ENCODE measurements at places on chromosomes 4 and X.

DNA sequence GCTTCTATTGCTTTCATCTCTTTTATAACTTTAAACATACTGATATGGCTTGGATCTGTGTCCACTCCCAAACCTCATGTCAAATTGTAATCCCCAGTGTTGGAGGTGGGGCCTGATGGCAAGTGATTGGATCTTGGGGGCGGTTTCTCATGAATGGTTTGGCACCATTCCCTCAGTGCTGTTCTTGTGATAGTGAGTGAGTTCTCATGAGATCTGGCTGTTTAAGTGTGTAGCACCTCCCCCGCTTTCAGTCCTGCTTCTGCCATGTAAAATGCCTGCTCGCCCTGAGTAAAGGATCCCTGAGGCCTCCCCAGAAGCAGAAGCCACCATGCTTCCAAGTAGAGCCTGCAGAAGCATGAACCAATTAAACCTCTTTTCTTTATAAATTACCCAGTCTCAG lies 17.7 kb downstream of the MND1 start:
- DNase-seq = no peak

DNA sequence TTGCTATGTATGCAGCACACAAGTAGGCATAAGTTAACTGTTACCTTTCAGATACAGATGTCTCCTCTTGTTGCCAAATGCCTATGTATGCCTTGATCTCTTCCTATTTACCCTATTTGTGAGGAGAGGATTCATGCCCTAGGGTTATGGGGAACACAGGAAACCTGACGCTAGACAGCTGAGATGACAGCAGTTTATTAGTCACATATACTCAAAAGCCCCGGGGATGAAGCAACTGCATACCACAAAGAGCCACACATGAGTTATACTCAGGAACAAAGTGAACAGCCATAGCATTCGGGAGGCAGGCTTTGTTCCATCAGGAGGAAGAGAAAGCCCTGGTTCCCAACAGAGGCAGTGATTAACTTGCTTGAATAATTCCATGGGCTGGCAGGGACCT lies 1011.7 kb upstream of the PCDH7 start:
- no peak for DNase-seq

DNA sequence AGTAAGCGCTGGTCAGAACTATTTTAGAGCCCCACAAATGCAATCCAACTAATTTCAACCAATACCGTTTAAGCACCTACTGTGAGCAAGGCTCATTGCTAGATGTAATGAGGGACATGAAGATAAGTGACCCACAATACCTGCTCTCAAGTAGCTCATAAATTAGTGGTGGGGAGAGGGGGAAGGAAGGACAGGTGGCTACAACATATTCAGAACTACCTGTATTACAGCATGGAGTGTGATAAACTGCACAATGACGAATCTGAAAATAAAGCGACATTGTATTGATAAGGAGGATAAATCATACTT lies 311.6 kb upstream of the DIAPH2 start:
- no peak for DNase-seq

GRCh38 chrX:17527922-17528321 lies 152.9 kb downstream of the NHS start:
- DNase-seq = no peak

DNA sequence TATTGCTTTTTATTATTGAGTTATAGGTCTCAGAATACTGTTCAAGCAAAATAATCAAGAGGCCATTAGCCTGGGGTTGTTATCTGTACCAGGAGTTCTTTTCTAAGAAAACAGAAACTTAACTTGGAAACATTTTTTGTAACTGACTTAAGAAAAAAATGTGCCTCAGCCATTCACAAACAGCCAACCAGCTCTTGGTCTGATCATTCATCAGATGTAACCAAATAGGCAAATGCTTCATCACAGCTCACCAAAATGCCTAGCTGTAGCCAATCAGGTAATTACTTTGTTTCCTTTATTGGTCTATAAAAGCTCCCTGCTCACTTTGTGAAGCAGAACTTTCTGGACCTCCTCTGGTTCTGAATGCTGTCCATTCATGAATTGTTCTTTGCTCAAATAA lies 387.7 kb downstream of the FAT4 start:
- DNase-seq = no peak

- DNase-seq = no peak
These were observed 53.9 kb downstream of the CPZ start for GRCh38 chr4:8646296-8647093.

DNA sequence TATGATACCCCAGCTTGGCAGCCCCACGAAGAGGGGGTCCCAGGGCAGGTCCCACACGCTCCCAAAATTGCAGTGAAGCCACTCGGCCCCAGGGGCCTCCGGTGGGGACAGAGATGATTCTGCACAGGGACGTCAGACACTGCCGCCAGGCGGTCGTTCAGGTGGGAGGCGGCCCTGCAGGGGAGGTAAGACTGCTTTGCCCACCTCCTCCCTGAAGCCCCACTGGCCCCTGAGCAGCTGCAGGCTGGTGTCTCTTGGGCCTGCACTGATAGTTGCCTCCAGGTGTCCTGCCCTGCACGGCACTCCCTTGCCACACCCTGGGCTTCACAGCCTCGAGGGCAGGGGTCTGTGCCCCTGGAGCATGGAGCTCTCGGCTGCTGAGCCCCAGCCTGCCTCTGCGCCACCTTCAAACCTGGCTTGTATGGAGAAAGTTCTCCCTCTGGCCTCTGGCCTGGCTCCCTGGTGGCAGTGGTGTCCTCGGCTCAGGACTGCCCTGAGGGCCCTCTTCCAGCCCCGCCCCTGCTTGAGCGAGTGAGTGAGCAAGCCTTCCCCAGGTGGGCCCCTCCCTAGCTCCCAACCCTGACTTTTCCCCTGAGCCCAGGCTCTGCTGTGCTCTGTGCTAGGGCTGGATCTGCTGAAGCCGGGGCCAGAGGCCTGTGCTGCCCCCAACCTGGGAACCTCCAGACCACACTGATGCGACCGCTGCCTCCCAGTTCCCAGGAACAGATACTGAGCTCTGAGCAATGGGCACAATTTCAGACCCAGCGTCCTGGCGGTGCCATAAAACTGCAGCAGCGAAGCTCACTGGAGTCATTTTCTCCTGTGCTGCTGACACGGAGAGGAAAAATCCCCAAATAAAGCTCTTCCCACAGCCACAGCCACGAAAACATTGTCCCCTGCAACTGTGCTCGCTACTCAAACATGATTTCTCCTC lies 16.1 kb downstream of the ADRA2C start:
- DNase-seq = no peak

DNA sequence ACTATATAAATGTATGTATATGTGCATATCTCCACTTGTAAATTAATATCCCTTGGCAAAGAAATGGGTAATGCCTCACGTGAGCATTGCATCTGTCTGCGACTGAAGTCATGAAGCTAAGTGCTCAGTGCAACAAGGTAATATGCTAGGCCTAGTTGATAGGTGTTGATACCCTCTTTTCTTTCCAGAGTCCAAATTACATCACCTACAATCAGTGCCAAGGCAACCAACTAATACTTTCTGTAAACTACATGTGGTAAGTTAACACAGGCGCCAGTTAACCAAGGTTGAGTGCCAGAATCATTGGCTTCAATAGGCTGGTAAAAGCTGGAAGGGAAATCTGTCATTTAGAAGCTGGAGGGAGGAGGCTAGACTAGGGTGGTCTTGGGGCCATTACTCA lies 41.1 kb downstream of the GPM6B start:
- no peak for DNase-seq

GRCh38 chr4:4859799-4860599 lies 534 bp downstream of the MSX1 start:
- DNase-seq = no peak

DNA sequence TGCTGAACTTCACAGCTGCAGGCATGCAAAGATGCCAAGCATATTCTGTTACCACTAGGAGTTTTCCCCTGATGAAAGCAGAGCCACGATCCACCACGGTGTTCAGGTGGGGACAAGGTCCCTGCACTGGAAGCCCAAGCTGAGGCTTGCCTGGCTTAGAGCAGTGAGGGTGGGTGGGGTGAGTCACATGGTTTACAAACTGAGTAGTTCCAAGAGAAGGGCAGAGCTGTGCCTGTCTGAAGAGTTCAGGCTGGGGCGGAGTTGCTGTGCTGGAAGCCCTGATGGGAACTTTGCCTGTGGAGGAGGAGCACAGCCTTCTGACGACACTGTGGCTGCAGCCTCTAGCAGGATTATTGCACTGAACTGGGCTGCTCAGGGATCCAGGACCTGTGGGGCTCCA lies 45.5 kb downstream of the FAM9B start:
- DNase-seq = no peak

DNA sequence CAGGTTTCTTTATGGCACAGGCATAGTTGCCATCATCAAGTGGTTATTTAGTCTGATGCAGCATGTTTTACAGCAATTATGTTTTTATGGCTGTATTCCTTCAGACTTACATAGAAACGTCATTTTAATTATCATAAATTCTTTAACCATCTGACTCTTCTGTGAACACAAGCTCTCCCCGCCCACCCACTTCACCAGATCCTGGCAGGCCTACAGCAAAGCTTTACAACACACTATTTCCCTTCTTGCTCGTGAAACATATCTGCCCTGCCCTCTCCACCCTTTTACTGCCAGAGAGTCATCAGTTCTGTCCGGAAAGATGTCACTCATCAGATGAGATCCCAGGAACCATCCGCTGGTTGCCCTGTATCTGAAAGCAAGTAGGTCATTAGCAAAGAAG lies 120.5 kb downstream of the HS6ST2 start:
- DNase-seq = no peak

DNA sequence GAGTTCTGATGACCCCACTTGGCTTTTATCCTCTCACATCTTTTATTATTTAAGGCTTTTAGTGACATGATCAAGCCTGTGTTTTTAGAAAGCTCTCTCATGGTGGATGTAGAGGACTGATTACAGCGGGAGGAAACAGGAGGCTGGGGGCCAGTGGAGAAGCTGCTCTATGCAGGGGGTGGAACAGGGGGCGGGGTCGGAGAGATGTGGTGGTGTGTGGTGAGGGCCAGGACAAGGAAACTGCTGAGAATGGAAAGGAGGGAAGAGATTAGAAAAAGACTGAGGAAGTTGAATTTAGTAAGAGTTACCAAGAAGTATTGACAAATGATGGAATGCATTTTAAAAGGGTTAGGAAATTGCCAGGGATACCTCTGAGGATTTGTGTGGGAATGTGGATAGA lies 292.2 kb downstream of the ZIC3 start:
- DNase-seq = no peak

DNA sequence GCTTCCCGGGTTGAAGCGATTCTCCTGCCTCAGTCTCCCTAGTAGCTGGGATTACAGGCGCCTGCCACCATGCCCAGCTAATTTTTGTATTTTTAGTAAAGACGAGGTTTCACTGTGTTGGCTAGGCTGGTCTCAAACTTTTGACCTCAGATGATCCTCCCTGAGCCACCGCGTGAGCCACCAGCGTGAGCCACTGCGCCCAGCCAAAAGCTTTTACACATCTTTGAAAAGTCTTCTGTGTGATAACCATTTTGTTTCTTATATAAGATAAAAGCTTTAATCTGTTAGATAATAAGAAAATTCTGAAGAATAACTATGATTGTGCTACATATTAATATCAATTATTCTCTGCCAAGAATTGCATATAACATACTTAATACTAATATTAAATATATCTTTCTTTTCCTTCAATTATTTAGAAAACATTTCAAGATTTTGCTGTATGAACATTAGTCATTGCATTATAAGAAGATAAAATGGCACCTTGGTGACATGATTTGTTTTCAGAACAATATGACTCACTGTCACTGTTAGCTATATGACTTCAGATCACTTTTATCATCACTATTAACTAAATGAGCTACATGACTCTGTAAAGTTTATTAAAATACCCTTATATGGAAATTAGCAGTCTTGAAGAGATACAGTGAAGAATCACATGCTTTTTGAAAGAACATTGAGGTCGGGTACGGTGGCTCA lies 33.4 kb downstream of the RUFY3 start:
- no peak for DNase-seq

DNA sequence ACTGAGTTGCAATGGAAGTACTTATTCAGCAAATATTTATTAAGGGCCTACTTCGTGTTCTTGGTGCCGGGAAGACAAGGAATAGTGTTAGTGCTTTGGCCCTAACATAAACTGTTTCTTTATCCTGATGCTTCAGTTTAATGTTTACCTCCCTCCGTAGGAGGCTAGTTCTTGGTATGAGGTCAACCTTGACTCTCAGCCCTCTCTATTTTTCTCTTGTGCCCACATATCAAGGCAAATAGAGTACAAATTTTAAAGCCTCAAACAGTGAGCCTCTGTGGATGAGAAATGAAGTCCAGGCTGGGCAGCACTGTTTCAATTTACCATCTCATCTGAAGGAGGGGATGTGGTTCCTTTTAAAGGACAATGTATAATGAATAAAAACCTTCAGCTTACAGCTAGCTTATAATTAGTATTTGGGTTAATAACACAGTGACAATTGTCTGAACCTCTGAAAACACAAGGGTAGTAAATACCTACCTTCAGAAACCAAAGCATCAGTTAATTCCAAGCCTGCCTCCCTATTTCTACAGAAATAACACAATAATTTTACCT lies 68.5 kb downstream of the SH3RF1 start:
- DNase-seq = no peak

DNA sequence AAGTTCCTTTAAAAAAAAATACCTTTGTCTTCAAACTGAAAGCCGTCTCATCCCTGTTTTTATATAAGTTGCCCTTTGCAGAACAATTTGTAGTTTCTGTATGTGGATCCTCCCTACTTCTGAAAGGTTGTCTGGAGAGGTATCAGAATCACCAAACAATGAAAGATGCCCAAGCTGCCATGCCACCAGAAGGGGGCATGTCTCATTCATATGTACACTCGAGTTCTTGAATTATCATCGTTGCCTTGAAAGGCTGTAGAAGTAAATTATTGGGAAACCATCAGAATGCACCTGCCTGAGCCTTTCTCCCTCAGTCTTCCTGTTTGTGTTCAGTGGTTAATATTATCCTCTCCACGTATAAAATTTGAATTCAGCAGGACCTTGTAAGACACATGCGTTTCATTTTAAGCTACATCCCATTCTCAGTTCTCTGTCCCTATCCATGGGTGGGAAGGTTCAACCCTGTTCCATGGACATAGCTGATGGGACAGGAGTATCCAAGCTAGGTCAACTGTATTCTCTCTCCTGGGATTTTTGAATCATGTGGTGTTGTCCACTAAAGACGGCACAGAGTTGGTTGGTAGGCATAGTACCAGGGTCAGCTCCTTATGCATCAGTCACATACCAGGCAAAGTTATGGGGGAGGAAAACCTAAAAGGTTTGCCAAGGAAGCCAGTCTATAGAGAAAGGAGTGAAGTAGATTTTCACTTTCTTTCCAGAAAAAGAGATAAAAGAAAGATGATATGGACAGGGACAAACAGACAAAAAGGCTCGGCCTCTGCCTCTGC lies 24.0 kb downstream of the GALNT7 start:
- no peak for DNase-seq

All from effector CD8-positive, alpha-beta T cell (primary cell).